NCI-H526 (cell line): ENCODE measurements at places on chromosomes 16 and 17.

DNA sequence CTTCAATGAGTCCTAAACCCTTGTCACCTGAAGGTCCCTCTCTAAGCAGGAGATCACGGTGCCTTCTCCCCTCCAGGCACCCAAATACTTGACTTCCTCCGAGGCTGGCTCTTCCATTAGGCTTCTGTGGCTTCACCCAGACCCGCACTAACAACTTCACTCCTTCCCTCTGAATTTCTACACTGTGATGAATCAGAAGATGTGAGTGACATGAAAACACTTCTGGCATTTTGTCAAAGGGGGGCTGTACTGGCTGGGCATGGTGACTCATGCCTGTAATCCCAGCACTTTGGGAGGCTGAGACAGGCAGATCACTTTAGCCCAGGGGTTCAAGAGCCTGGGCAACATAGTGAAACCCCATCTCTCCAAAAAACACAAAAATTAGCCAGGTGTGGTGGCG, 72.6 kb upstream of the CNEP1R1 start:
- DNase-seq: no peak

GRCh38 chr16:85553436-85554113, 59.5 kb upstream of the GSE1 start:
- peak; percentile 16 for DNase-seq

- peak; percentile 45 for DNase-seq
These were observed 1.8 kb downstream of the CDC42EP4 start for GRCh38 chr17:73309727-73310596.

GRCh38 chr16:79250502-79251098, 349.9 kb downstream of the MAF start:
- DNase-seq: no peak

DNA sequence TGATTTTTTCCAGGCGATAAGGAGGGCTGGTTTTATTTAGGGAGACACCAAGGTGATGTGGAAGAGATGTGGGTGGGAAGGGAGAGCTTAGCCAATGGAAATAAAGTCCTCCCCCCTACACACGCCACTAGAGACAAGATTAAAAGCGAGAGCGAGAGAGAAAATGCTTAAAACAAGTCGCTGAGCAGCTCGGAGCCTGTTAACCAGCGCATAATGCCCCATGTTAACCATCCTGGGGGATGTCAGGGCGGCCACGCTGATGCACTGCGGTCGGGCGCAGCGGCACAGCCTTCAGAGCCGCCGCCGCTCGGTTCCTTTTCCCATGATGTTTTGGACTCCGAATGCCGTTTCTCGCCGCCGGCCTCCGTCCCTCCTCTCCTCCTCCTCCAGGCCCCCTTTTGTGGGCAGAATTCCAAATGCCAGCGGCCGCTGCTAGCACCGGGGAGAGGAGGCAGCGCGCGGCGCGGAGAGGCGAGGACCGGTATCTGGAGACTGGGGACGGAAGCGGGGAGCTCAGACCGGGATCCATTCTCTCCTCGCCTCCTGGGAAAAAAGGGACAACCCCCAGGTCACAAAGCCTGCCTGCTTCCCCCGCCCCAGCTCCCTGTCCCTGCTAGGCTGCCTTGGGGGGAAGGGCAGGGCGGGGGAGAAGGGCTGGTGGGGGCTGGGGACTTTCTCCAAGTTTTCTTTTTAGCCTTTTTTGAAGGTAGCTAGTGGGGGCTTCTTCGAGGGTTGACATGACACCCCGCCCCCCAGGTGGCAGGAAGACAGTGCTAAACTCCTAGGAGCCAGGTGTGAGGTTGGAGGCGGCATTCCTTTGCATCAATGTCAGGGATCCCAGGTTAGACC, 98.1 kb upstream of the CCL2 start:
- no peak for DNase-seq

- no peak for DNase-seq
These were observed 124.8 kb upstream of the RBL2 start for GRCh38 chr16:53309457-53309856.

GRCh38 chr17:63116967-63117830, 151.2 kb downstream of the TANC2 start:
- DNase-seq: no peak

DNA sequence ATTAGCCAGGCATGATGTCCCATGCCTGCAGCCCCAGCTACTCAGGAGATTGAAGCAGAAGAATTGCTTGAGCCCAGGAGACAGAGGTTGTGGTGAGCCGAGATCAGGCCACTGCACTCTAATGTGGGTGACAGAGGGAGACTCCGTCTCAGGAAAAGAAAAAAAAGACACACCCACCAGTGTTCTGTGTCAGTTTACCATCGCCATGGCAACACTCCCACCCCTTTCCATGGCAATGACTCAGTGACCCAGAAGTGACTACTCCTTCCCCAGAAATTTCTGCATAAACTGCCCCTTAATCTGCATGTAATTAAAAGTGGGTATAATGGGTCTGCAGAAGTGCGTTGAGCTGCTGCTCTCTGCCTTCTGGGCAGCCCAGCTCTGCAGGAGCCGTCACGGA, 4.0 kb upstream of the ZC3H18 start:
- DNase-seq: no peak

- DNase-seq: no peak
These were observed 108.8 kb downstream of the ARHGAP44 start for GRCh38 chr17:12898110-12898509.

DNA sequence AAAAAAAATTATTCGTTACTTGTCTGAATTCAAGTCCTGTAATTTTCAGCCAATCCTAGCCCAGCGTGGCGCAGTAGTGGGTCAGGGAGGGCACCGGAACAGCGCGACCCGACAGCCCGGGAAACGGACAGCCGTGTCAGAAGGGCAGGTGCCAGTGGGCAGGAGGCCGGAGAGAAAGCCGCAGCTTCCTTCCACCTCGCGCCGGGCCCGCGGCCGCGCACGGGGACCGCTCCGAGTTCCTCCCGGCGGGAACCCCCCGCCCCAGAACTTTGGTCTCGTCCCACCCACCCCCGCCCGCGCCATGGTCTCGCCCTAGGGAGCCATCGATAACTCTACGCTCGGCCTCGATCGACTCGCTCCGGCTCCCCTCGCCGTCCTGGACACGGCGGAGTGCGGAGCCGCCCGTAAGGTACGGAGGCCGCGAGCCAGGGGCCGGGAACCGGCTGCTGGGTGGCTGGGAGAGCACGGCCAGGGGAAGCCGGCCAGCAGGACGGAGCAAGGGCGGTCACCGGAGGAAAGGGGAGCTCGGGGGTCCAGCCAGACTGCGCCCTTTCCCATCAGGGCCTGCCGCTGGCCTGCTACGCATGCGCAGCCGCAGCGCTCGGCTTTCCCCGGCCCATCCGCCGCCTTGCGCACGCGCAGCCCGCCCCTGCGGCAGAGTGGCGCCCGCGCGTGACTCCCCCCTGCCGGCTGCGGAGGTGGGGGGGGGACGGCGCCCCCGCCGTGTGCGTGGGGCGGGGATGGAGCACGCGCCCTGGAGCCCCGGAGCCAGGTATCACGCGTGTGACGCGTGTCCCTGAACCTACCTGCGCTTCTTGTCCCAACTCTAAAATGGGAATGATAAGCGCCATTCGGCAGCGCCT, at the start of gene MLST8:
TSS of gene MLST8 (plus strand) at position 351 of the 863 bp plus-strand sequence. CDS start 632 bp downstream, outside the sequence.
- peak; percentile 84 for DNase-seq

DNA sequence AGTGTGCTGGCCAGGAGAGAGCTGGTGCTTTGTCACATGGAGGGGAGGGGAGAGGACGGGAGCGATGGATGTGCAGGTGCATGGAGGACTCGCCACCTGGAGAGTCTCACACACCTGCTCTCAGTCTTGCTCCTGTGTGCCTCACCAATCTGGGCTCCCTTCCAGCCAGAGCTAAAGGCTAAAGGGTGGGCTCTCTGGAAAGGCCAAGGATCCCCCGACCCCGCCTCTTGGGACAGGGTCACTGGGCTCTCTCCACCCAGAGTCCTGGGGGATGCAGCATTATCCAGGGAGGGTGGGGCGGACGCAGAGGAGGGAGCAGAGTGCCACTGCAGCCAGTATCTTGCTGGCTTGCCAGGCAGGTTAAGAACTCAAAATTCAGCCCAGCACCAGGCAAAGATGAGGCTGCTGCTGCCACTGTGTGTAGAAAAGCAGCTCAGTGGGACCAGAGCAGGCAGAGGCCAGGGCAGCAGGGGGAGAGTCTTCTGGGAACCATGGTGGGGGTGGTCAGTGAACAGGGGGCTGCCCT, 5.4 kb upstream of the STAT5B start:
- peak; percentile 74 for DNase-seq

- no peak for DNase-seq
These were observed 44.1 kb downstream of the MIS12 start for GRCh38 chr17:5530265-5531084.

DNA sequence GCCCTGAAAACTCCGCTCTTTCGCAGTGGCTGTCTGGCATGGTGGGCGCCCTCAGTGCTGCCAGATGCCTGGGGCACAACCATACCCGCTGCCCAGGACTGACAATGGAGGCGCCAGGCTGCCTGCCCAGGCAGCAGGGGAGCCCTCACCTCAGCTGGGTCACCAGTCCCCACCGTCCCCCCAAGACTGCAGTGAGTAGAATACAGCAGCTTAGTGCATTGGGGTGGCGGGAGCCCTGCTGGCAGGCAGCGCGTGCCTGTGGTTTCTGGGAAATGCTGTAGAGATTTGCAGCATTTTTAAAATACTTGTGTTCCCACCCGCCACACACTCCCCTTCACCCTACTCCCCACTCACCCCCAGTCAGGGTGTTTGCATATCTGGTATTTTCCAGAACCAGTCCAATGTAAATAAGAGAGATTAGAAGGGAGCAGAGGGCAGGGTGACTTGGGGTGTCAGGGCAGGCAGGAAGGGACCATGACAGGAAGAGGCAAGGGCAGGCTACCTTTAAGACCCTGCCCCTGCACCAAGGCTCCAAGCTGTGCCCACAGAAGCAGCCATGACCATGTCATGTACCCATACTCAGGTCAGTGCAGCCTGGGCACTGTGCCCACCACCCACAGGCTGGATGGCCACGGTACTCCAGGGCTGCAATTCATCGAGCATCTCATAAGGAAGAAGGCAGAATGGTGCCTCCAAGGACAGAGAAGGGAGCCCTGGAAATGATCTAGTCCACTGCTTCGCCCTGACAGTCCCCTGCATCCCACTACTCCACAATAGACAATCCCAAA, 21.5 kb downstream of the MYO18A start:
- DNase-seq: no peak

- no peak for DNase-seq
These were observed 61.4 kb downstream of the VAT1L start for GRCh38 chr16:77849646-77850258.

DNA sequence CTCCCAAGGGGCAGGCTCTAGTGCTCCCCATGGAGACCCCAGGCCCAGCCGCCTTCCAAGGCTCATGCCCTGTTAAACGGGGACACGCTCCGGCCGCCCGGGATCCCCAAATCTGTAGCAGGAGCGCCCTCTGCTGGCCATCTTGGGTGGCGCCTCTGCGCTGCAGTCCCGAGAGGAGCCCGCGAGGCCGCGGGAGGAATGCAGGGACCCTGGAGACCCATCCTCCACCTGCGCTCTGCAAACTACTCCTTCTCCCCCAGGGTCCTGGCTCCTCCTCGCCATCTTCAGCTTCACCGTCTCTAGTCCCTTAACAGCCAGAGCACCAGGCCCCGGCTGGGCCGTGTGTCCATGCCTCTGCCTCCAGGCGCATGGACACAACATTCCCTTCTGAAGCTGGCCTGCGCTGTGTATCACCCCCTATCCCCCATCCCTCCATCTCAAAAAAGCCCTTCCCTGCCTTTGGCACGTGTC, 23.6 kb upstream of the KRT17 start:
- peak; percentile 64 for DNase-seq

GRCh38 chr17:81154961-81155360, 10.3 kb upstream of the PVALEF start:
- no peak for DNase-seq

DNA sequence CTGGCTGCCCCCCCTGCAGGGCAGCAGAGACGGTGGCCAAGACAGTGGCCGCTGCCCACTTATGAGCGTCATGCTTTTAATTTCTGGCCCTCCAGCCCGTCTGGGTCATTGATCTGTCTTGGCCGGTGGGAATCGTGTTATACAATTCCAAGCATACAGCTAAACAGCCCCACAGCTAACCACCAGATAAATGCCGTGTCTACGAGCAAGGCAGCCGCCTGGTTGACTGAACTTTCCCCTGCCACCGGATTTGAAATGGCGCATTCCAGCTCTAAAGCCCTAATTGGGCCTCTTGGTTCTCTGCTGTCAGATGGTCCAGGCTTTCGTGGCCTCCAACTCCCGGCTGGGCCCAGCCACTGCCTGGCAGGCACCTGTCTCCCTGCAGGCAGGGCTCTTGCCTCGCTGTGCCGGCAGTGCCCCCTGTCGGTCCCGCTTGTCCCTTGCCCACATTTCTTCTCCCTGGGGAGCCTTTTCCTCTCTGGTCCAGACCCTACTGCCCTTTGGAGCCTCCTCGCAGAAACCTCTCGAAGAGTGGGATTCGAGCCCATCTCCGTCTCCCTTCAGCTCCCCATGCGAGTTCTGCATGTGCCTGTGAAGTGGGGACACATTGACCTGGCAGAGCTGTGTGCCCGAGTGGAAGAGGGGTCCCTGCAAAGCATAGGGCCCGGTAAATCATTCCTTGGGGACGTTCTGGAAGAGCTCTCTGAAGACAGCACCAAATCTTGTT, 1.8 kb upstream of the RBFOX3 start:
- DNase-seq: peak; percentile 91

DNA sequence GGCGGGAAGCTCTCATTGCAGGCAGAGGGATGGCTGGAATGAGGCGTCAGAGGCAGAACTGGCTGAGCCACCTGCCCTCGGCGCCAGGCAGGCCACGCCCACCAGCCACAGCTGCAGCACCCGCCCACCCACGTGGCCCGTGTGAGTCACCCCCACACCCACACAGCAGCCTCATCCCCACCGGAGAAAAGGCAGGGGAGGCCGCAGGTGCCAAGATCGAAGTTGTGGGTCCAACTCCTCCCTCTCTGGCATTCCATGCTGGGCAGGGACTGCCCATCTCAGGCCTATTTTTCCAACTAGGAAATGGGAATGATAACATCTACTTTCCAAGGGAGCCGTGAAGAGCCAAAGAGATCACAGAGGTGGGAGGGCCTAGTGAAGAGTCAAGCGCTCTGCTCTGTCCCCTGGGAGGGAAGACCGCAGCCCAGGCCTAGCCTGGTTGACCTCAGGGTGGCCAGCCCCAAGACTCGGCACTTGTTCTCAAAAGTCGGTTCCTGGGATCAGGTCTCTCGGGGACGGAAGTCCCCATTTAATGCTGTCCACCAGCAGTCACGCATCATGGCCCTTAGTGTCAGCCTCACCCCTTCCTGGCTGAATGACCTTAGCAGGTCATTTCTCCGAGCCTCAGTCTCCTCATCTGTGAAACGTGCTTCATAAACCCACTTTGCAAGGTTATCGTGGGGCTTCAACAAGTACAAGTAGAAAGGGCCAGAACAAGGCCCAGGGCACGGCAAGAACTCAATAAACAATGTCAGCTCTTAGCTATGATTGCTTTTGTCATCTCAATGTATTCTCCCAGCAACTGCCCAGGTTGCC, at the start of gene TRPV3:
TSS of gene TRPV3 (minus strand) at position 45 of the 816 bp plus-strand sequence. CDS start 2,962 bp downstream, outside the sequence.
- DNase-seq: peak; percentile 20

GRCh38 chr17:17751489-17752088, 70.3 kb downstream of the RAI1 start:
- no peak for DNase-seq

GRCh38 chr17:52710363-52710901, 551.9 kb upstream of the CA10 start:
- no peak for DNase-seq
